ENCODE measurements at places on chromosomes 7 and 10.

DNA sequence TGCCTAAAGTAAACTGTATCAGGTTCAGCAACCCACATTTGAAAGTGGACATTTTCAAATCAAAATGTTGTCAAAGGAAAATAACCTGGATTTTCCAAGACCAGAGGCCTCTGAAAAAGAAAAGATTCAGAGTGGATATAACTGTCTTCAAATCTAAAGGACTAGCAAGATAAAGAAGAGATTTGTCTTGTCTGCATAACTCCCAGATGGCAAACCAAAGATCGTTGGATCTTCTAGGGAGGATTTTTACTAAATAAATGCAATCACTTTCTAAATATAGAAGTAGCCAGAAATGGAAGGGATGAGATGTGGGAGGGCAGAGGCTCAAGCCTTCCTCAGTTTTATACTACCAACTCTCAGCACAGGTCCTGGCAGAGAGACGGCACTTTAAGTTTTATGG, 39.0 kb downstream of the CABCOCO1 start:
- DNase-seq = no peak

GRCh38 chr10:71708897-71709882, 10.4 kb downstream of the C10orf105 start:
- no peak for DNase-seq

DNA sequence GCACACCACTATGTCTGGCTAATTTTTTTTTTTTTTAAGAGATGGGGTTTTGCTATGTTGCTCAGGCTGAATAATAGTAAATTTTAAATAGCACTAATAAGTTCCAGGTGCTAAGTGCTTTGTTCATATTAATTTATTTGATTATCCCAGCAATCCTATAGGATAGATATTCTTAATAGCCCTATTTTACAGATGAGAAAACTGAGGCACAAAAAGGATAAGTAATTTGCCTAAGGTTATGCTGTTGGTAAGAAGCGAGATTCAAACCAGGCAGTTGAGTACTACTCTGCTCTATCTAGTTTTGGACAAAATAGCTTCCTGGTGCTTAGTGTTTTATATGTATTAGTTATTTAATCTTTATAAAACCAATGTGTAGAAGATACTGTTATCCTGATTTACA, 72.5 kb upstream of the STRIP2 start:
- no peak for DNase-seq

- no peak for DNase-seq
Measured at GRCh38 chr7:47408675-47409074, 173.2 kb downstream of the TNS3 start.

All from NCI-H524 treated with DMSO at 0.1 percent for 48 hours (cell line).